ENCODE measurements at places on chromosomes 4 and X. TPM values are rescaled to one million over a fixed set of nuclear protein-coding genes. Genes with fewer than 3 reads are reported as not detected.
A peak's percentile ranks its signal among the peaks of the same experiment; 100 is the strongest.

- DNase-seq, result no peak
These were observed 139.7 kb downstream of the MAML3 start for GRCh38 chr4:140014284-140014683.

GRCh38 chr4:52173470-52174045, 122.5 kb downstream of the SPATA18 start:
- DNase-seq, result no peak

DNA sequence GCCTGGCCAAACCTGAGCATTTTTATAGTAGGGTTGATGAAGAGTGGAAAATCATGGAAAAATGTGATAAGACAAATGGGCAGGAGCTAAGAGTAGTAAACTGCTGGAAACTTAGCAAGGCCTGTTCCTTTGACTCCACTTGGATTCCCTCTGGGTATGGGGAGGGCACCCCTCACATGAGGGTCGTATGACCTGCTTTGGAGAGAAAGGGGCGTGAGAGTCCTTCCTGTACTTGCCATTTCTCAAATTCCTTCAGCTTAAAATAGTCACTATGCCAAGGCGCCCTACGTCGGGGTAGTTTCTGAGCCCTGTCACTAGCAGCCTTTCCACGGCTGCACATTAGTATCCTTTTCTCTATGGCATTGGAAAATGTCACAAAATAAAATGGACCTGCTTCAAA, 49.1 kb downstream of the GPRIN3 start:
- no peak for DNase-seq

Gene NUP62CL
- total RNA-seq, result not detected

- no peak for DNase-seq
These were observed 91.9 kb downstream of the DNAAF6 start for GRCh38 chrX:107298276-107298675.

DNA sequence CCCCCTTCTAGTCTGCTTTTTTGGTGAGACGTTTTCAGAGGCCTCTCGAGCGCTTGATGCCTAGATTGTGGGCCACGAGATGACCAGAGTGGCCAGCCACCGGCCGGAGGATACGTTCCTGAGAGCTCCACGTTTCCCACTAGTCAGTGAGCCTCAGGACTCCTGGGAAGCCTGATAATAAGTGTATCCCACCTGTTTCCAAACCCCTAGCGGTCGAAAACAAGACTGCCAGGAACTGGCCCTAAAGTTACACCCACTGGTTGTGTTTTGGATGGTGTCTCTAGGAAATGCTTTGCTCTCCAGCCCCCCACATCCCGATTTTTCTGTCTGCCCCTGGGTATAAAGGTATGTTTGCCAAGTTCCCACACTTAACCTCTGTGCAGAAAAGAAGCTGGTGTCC, 4.6 kb upstream of the RS1 start:
- DNase-seq, result peak; percentile 29

GRCh38 chr4:173526724-173527102, 3.3 kb downstream of the HAND2 start:
- no peak for DNase-seq

Gene BST1
- total RNA-seq, result 3.3 TPM

GRCh38 chrX:78327370-78328086, at the start of gene CYSLTR1:
Gene CYSLTR1 (minus strand): TSS chrX:78327611. CDS start chrX:78273746, 53,865 bp downstream.
- DNase-seq, result peak; percentile 26

- no peak for DNase-seq
These were observed 261.6 kb downstream of the EVC2 start for GRCh38 chr4:5446595-5447226.

Gene STOX2
- total RNA-seq, result 18.7 TPM

- DNase-seq, result no peak
These were observed 1910.0 kb upstream of the AGA start for GRCh38 chr4:179352221-179352620.

DNA sequence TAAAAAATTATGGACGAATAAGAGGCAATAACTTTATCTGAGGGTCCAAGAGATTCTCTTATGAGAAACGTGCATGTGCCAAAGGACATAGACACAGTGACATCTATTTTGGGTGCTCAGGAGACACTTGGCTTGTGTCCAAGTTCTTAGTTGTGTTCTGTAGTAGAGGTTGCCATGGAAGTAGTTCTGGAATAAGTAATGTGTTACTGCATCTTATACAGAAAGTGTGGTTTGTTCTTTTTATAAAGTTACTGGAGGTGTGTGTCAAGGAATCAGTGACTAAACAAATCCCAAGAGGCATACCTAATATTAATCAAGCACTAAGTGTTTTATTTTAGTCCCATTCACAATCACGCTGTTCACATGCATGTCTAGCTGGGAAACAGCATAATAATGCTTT, 305.7 kb downstream of the ARHGAP24 start:
- no peak for DNase-seq

GRCh38 chrX:68193234-68193633, 240.1 kb downstream of the OPHN1 start:
- no peak for DNase-seq

- no peak for DNase-seq
These were observed 31.5 kb downstream of the GRIA3 start for GRCh38 chrX:123215397-123216089.

Gene MTNR1A
- total RNA-seq, result not detected

Gene PPP2R3B
- 9.0 TPM for total RNA-seq

DNA sequence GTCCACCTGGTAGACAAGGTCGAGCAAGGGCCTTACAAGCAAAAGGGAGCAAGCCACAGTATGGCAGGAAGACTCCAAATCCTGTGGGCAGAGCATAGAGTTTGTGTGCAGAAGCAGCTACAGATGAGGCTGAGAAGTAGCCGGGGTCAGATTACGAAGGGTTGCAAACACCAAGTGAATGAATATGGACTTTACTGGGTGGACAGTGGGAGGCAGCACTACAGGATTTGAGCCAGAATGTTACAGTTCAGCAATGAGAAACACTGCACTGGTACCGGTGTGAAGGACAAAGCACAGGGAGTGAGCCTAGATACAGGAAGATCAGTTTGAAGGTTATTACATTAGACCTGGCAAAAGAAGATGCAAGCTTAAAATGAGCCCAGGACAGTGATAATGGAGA, 46.1 kb upstream of the HOPX start:
- no peak for DNase-seq

DNA sequence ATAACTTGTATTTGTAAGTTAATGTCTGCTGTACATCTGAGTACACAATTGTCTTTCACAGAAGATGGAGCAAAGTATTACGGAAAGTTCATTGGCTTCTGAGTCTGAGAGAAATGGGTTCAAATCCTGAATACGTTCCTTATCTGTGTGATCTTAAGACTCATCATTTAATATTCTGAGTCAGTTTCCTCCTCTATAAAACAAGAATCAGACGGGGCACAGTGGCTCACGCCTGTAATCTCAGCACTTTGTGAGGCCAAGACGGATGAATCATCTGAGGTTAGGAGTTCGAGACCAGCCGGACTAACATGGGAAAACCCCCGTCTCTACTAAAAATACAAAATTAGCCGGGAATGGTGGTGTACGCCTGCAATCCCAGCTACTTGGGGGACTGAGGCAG, 57.8 kb downstream of the APBB2 start:
- no peak for DNase-seq

DNA sequence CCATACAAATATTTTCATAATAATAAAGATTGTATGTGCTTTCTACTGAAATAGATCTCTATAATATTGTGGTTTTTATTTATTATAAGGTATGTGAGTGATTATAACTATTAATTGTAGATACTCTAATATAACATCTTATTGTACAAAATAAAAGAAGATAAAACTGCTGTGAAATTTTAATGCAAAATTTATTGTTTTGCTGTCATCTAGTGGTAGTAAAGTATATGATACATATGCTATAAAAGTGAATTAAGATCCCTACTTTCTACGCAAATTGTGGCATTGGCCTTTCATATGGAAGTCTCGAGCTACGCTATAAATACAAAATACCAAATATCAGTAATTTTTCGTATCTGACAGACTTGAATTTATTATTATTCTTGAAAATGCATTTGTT, 19.3 kb downstream of the YIPF7 start:
- DNase-seq, result no peak

DNA sequence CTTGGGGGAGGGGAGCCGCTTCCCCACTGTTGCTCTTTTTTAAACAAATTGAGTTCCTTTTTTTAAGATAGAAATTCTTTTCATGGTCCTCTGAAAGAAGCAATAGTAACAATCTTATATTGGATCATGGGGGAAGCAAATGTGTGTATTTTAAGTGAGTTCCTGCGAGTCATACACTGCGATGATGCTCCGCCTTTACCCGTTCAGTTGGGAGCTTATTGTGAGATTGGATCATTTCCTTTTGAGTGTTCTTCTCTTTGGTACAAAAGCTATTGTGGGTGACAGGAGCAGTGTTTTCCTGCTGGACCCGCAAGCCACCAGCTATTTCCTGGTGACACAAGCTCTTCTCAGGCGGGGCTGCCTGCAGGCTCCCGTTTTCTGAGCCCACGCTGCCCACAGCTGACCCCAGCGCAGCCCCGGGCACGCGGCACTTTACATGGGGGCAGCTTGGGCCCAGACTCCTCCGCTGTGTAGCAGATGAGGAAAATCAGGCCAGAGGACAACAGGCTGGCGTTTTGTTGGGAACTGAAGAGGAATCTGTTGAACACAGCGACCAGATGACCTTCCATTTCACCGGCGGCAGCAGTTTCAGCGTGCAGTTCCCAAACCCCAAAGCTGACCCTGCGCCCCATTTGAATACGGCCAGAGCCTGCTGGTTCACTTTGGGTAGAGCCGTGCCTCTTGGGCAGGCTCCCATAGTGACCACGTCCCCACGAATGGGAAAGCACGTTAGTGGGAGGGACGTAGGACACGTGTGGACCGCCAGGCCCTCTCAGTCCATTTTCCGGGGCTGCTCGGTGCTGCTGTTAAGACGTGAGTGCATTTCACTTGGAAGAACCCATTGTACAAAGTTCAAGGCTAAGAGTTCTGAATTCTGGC, 12.2 kb downstream of the TADA2B start:
- DNase-seq, result no peak

Gene BMP3
- 2.3 TPM for total RNA-seq

Gene TMEM33
- 53.2 TPM for total RNA-seq

Measured in stomach (tissue), 19 donors.